ENCODE measurements at places on chromosomes 3 and 15.
A peak's percentile ranks its signal among the peaks of the same experiment; 100 is the strongest.

DNA sequence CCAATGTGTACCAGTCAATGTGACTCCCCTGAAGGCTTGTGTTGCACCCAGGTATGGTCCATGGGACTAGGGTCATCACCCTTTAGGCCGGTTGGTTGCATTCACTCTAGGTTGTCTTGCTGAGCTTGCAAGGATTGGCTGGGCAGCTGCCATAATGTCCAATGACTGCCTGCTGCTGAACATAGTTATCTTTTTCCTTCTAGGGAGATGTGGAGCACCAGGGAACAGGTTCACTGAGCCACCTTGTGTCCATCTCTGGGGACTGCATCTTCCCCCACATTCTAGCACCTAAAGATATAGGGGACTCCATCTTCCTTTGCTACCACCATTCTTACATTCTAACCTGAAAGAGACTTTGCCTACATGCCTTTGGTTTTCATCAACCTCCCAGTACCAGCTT is 580.4 kb upstream of the TBL1XR1 start:
- DNase-seq: peak; percentile 72

- DNase-seq: no peak
Measured at GRCh38 chr15:97168704-97169475, 791.6 kb upstream of the ARRDC4 start.

- DNase-seq: no peak
Measured at GRCh38 chr3:138949445-138950005, 2.5 kb downstream of the FOXL2NB start.

- DNase-seq: peak; percentile 7
Measured at GRCh38 chr3:44136421-44136820, 105.3 kb upstream of the TOPAZ1 start.

- DNase-seq: no peak
Measured at GRCh38 chr3:195286115-195286872, 15.3 kb upstream of the XXYLT1 start.

- DNase-seq: no peak
Measured at GRCh38 chr3:149077628-149078027, 8.7 kb downstream of the HLTF start.

DNA sequence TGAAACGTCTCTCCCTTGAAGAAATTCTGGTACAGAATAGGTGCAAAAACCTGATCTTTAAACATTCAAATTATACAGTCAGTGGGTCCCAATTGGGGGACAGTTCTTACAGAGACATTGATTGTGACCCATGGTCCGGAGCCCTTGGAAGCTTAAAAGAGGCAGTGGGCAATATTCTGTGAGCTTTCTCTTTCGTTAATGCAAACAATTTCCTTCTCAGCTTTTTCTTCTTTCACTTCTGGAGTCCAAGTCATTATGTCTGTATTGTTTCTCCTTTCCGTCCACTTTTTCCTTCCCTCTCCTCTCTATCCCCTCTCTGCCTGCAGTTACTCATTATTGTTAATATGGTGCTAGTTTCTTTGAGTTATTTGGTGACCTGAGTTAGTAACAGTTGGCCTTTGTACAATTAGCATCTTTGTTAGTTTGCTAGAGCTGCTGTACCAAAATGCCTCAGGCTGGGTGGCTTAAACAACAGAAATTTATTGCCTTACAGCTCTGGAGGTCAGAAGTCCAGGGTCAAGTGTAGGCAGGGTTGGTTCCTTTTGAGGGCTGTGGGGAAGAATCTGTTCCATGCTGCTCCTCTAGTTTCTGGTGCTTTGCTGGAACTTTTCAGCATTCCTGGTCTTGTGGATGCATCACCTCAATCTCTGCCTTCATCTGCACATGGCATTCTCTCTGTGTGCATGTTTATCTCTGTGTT is 102.6 kb downstream of the GMPS start:
- DNase-seq: no peak

GRCh38 chr15:63615935-63616334 is 18.7 kb downstream of the FBXL22 start:
- DNase-seq: no peak

DNA sequence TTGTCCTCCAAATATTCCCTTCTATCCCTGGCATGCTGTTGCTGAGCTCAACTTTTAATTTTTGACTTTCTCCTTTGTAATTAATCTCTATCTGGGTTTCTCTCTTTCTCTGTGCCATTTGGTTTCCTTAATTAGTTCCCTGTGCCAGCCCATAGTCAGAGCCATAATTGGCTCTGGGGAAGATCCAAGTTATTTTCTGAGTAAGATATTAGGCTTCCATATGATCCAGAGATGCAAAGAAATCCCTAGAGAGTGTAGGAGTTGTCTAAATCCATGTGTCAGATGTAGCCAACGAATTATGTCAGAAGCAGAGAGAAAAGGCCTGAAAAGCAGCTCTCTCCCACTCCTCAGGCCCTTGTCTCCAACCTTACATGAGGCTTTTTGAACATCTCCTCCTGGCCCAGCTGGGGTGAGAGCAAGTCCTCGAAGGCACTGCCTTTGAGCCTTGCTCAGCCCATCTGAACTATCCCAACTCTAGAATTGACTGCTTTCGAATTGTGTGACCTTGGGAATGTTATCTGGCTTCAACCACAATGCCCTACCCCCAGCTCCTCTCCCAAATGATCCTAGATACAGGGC is 46.4 kb downstream of the MOBP start:
- DNase-seq: no peak

- peak; percentile 58 for DNase-seq
Measured at GRCh38 chr3:172595664-172596393, 72.6 kb upstream of the TNFSF10 start.

DNA sequence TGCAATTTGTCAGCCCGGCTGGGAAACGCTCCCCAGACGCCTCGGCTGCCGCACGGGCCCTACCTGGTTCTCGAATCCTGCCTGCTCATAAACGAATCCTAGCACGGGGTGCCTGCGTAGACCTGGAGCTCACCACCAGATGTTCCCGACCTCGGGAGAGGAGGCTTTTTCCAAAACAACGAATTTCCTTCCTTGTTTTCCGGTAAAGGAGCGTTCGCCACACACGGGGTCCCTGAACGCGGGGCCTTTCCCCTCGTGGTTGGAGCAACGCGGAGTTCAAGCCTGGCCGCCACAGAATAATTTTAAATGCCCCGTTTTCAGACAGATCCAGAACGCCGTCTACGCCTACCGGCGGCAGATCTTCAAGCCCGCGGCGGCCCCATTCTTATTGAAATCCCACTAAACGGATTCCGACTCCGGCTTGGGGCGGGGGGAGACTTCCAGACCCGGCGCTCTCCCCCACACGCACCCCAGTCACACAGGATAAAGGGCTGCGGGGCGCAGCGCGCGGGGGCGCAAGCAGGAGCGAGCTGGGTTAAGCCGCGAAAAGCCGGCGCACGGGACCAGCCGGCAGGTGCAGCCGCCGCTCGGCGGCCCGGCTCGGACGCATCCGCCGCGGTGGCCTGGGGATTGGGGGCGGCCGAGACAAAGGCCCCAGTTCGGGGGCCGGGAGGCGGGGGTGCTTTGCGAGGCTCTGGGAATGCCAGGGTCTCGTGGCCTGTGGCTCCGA is 895 bp downstream of the GATA2 start:
- DNase-seq: no peak

DNA sequence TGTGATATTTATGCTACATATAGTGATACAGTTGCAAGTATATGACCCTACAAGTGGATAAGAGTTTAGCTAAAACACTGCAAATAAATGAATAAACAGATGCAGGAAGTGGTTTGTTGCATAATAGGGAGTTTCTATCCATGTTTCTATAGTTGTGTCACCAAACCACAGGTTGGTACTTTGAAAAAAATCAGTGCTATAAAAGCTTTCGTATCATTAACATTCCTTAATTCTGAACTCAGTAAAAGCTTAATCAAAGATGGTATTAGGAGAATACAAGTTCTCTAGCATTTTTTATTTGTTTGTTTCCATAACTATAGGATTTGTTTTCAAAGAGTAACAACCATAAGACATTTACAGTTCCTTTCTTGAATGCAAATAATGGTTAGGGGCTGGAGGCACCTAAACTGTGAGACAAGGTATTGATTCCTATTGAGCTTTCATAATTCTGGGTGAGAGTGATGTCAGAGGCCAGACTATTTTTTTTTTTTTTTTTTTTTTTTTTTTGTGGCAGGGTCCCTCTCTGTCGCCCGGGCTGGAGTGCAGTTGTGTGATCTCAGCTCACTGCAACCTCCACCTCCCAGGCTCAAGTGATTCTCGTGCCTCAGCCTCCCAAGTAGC is 29.6 kb downstream of the CPOX start:
- no peak for DNase-seq

- no peak for DNase-seq
Measured at GRCh38 chr3:188421151-188421821, 267.3 kb downstream of the LPP start.
